ENCODE measurements at places on chromosomes 2 and 18.

GRCh38 chr2:95345563-95346230, 48.5 kb downstream of the KCNIP3 start:
- DNase-seq = peak; percentile 39

- no peak for DNase-seq
These were observed 410.8 kb upstream of the FANCL start for GRCh38 chr2:58651930-58652329.

GRCh38 chr2:218063896-218064295, 5.2 kb upstream of the RUFY4 start:
- DNase-seq = no peak

- DNase-seq = no peak
These were observed 155.0 kb downstream of the EIPR1 start for GRCh38 chr2:3222636-3223035.

- DNase-seq = no peak
These were observed 378.1 kb downstream of the RBM43 start for GRCh38 chr2:150883613-150883895.

DNA sequence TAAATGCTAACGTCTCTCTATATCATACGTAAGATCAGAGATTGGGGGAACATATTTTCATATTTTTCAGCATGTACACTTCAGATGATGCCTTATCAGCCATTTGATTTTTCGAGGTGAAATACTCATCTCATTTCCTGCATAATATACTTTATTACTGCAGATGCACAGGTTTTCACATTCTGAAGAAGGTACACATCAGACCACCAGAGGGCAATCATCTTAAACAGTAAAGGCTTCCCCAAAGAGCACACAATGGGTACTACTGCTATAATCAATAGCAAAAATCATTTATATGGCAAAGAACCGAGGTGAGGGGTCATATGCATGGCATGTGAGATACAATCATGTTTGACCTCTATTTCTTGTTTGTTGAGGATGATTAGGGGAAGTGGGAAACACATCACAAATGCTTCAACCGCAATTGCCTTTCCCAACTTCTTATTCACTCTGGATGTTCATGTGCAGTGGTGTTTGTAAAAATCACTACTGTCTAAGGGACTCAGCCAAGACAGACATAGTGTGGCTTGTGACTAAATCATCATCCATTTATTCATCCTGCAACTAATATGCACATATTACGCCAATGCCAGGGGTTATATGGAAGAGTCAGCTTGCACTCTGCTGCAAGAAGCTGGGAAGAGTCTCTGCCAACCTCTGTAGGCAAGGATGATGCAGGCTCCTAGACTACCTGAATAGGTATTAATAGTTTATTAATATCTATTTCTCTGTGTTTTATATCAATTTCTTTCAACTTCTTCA, 118.7 kb downstream of the EPB41L3 start:
- DNase-seq = peak; percentile 13
